ENCODE measurements at places on chromosomes 16 and 17. TPM values are rescaled to one million over a fixed set of nuclear protein-coding genes. Genes with fewer than 3 reads are reported as not detected.
A peak's percentile ranks its signal among the peaks of the same experiment; 100 is the strongest.

Gene COL1A1
- total RNA-seq, result 0.55 TPM

- no peak for DNase-seq
These were observed 3.9 kb downstream of the CARMIL2 start for GRCh38 chr16:67648764-67649407.

GRCh38 chr16:15536843-15537242 is 102.5 kb downstream of the BMERB1 start:
- no peak for DNase-seq

DNA sequence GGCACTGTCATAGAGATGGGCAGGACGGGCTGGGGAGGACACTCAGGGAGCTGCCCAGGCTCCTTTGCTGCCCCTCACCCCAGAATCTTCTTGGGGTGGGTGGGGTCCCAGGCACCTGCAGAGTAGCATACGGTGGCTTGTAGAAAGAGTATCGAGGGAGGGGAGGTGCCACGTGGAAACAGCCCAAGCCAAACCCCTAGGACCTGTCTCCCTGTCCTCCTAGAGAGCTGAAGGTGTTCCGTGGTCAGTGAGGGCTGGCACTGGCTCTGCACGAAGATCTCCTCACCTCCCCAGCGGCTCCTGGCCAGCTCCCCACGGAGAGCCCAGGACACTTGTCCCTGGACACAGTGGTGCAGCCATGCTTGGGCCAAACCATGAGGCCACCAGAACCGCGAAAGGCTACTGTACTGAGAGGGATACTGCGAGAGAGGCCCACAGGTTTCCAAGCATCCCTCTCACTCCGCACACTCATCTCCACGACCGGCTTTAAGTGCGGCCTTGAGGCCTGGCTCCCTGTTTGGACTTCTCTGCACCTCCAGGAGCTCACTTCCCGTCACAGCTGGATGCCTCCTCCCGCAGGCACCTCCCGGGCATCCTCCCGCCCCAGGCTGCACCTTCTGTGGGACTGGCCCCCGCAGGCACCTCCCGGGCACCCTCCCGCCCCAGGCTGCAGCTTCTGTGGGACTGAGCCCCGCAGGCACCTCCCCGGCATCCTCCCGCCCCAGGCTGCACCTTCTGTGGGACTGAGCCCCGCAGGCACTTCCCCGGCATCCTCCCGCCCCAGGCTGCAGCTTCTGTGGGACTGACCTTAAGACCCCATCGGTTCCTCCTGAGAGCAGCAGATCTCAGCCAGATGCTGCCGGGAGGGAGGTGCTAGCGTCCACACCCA is 2.0 kb upstream of the MAFG start:
- no peak for DNase-seq

GRCh38 chr17:82794781-82795482 is 43.1 kb downstream of the TBCD start:
- DNase-seq, result no peak

DNA sequence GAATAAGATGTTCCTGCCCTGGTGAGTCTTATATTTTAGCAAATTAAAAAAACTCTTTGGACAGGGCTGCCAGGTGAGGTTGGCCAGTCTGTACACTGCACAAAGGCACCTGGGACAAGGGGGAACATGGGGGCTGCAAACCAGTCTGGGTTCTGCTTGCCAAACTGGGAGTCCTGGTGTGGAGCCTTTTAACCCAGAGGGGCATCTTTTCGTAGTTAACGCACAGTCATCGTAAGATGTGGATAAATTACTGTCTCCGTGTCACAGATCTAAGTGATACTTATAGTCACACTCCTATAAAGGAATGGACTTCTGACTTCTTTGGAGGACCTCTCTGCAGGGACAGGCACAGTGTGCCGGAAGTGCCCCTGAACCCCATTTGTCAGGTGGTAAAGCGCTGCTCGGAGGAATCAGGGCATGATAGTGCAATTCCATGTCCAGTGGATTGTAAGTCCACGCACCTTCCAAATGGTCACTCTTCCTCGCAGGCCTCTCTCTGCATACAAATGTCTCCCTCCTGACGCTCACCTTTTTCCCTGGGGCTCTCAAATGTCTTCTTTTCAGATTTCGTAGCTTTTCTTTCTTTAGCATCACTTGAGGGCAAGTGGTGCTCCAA is 14.7 kb downstream of the DEXI start:
- no peak for DNase-seq

- DNase-seq, result no peak
These were observed 43.6 kb upstream of the MED9 start for GRCh38 chr17:17433000-17433703.

Gene ANKRD40CL
- not detected for total RNA-seq

GRCh38 chr17:82031303-82031884 is at the start of gene RAC3:
RAC3 (plus strand) TSS chr17:82031678; CDS start chr17:82031762, 84 bp downstream.
- DNase-seq, result no peak

Gene KRT20
- not detected for total RNA-seq

DNA sequence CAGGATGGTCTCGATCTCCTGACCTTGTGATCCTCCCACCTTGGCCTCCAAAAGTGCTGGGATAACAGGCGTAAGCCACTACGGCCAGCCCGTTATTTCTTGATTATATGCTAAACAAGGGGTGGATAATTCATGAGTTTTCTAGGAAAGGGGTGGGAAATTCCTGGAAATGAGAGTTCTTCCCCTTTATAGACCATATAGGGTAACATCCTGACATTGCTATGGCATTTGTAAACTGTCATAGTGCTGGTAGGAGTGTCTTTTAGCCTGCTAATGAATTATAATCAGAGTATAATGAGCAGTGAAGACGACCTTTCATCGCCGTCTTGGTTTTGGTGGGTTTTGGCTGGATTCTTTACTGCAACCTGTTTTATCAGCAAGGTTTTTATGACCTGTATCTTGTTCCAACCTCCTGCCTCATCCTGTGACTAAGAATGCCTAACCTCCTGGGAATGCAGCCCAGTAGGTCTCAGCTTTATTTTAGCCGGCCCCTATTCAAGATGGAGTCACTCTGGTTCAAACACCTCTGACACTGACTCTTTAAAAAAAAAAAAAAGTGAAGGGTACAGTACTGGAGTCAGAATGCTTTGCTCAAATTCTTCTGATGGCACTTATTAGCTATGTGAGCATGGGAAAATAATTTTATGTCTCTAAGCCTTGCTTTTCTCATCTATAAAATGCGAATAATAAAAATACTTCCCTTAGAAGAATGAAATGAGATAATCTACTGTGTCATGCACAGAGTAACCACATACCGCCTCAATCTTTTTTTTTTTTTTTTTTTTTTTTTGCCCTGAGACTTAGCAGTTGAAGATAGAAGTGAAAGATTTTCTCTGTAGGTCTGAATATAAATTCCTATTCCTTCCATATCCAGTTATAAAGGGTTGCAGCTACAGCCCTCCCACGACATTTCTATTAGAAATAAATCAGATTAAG is 5.1 kb upstream of the CALCOCO2 start:
- no peak for DNase-seq

Gene NPIPA3
- 3.1 TPM for total RNA-seq

GRCh38 chr16:66608241-66609138 is 4.0 kb downstream of the CMTM3 start:
- peak; percentile 85 for DNase-seq

- peak; percentile 67 for DNase-seq
These were observed 14.1 kb downstream of the MAP3K14 start for GRCh38 chr17:45302649-45303173.

GRCh38 chr16:31108794-31109558 is 790 bp downstream of the BCKDK start:
- DNase-seq, result no peak

DNA sequence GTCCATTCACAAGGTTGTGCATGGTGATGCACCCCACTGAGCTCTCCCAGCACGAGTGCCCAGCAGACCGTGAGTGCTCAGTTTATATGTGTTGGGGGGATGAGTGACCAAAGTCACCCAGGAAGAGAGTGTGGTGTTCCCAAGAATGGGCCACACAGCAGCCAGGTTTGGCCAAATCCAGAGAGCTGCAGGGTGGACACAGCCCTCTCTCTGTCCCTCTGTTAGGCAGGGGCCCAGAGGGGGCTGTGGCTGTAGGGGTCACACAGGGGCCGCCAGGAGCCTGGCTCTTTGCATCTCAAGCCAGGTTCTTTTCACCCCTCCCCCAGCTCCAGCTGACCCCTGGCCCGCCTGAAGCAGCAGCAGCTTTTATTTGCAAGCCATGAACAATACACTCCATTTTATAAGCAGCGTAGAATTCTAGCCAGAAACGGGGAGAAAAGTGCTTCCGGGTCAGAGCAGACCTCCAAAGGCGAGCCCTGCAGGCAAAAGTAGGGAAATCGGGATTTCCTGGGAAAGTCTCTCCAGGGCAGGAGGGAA is 13.3 kb downstream of the COTL1 start:
- no peak for DNase-seq

- no peak for DNase-seq
These were observed 19.1 kb upstream of the CACNG1 start for GRCh38 chr17:67025216-67025792.

- no peak for DNase-seq
These were observed 35.2 kb upstream of the SMIM36 start for GRCh38 chr17:55546481-55546880.

Gene IGF2BP1
- not detected for total RNA-seq

DNA sequence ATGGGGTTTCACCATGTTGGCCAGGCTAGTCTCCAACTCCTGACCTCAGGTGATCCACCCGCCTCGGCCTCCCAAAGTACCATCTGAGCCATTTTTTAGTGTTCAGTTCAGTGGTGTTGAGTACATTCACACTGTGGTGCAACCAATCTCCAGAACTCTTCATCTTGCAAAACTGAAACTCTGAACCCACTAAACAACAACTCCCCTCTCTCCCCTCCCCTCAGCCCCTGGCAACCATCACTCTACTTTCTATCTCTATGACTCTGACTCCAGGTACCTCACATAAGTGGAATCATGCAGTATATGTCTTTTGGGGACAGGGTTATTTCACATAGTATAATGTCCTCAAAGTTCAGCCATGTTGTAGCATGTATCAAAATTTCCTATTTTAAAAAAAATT is 18.7 kb upstream of the MAPK3 start:
- no peak for DNase-seq

DNA sequence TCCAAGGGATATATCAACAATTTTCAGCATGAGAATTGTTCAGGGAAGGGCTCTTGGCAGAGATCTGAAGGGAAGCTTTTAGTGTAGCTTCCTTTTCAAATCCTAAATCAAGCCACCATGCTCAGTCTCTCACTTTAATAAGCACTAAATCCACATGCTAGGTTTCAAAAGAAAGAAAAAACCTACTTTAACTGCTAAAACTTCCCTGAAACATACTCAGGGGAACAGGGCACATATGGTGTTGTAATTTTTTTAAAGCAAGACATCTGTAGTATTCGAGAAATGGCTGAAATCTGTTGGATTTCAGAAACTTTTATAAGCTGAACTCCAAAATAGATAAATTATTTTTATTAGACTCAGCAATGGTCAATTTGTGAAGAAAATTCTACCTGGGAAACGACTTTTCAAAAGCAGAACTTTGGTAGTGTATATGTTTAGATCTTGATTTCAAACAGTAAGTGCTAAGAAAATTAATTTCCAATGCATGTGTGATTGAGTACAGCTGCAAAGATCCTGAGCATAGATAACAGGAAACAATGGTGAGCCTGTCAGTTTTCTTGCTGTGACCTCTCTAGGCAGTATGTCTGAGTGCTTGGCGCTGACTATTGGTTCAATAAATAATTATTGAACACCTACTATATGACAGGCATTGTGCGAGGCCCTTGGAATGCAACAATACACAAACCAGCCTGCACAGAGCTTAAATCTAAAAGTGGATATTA is 804.5 kb upstream of the SOX9 start:
- no peak for DNase-seq

Gene CCL14
- total RNA-seq, result not detected

- DNase-seq, result no peak
These were observed 78.8 kb downstream of the BMERB1 start for GRCh38 chr16:15513156-15513555.

- no peak for DNase-seq
These were observed 128.4 kb downstream of the ANKRD11 start for GRCh38 chr16:89361751-89362539.

Gene LDHD
- total RNA-seq, result 0.20 TPM

Gene ARL17B
- 34.7 TPM for total RNA-seq

Gene MAPK7
- 46.5 TPM for total RNA-seq

DNA sequence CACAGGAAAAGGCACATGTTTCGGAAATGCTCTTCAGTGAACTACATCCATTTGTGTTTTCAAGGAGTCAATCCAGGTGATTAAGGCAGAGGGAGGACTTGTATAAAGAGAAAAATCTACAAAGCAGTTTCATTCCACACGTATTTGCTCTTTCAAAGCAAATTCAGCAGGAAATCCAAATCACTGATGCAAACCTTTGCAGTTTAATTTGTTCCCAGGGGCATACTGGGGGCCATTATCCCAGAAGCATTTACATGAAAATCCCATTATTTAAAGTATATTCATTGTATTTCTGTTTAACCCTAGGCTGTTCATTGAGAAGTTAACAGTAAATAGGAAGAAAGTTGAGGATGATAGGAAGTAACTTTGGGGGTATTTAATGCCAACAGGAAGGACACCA is 147.9 kb downstream of the PMP22 start:
- no peak for DNase-seq

Gene ABAT
- 5.6 TPM for total RNA-seq

DNA sequence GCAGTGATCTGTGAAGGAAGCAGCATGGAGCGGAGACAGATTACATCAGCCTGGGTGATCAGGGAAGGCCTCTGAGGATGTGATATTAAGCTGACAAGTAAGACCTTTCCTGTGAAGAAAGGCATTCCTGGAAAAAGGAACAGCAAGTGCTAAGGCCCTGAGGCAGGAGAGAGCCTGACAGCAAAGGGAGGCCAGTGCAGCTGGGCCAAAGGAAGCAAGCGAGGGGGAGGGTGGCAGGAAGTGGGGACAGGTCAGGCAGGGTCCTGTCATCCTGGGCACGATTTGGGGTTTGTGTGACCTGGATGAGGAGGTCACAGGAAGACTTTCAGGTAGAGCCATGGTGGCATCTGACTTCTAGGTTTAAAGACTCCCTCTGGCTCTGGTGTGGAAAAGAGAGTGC is 12.3 kb downstream of the CPNE2 start:
- no peak for DNase-seq

DNA sequence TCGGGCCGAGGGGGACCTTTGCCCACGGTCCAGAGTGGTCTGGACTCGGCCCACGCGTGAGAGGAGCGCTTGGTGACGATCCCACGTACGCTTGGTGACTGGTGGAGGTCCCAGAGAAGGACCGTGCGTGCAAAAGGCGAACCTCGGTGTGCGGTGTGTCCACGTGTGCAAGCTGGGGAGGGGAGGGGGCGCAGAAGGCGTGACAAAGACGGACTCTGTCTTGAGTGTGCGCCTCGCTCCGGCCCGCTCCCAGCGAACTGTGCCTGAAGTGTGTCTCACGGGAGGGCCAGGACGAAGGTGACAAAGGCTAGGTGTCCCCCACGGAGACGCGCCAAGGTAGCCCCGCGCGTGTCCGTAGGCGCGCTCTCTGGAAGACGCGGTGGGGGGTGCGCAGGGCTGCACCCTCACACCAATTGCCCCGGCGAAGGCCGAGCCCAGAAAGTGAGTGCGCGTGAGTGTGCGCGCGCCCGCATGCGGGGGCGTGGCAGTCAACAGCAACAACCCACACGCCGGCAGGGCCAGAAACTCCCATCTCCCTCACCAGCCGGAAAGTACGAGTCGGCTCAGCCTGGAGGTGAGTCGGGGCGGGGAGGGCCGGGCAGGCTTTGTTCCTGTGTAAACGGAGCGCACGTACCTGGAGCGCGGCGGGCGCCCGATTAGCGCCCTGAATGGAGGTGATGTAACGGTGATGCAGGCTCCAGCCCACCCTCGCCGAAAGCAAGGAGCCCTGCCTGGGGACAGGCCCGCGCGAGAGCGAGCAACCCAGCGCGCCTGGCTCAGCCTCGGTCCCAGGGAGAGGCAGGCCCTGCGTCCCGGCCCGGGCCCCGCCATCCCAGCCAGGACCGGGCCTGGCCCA is at the start of gene GPRC5C:
GPRC5C (plus strand) TSS at position 521 of the 856 bp plus-strand sequence. CDS start 7,689 bp downstream, outside the sequence.
- DNase-seq, result peak; percentile 53

GRCh38 chr16:49928176-49929041 is 72.5 kb upstream of the ZNF423 start:
- no peak for DNase-seq

GRCh38 chr17:44848257-44848795 is 643 bp downstream of the HIGD1B start:
- DNase-seq, result no peak
